NCI-H774 (cell line): ENCODE measurements at places on chromosomes 6 and 20.
A peak's percentile ranks its signal among the peaks of the same experiment; 100 is the strongest.

DNA sequence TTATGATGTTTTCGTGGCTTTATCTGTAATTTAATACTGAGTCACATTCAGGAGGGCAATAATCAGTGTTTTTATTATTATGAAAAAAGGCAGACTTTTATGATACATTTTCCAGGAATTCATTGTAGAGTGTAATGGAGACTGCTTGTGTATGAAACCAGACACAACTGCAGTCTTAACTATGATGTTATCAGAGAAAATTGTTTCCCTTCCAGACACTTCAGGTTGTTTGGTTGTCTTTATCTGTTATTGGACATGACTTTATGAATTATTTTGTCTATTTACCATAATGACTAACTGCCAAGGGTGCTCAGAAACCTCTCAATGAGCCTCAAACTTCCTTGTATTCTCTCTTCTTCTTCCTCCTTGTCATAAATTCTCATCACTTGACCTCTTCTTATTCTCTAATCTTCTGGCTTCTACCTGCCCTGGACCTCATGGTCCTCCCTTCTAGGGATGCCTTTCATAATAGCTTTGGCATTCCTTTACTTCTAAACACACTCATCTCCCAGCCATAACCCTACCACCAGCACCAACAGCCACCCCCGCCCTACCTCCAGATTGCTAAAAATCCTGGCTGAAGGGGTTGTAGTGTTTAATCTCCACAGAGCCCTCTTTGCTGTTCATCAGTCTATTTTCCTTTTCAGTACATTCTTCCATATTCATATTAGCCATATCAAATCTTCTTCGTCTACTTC, 492.5 kb downstream of the CDKAL1 start:
- DNase-seq = no peak

DNA sequence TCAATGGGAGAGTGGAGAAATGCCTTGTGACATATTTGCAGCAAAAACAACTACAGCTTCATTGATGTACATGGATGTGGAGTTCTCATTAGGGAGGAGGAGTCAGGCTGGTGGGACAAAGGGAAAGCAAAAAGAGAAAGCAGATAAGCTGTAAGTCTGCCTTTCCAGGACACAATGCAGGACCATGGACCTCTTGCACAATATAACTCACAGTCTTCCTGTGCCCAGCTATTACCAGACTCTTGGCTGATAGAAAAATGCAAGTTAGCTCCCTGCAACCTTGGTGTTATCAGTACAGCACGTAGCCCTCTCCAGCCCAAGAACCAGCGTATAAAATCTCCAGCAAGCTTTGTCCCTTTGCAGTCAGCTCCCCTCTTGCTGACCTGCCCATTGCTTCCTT, 232.3 kb downstream of the NFATC2 start:
- DNase-seq = no peak

GRCh38 chr6:7749478-7749877, 23.6 kb downstream of the BMP6 start:
- DNase-seq = no peak

- DNase-seq = no peak
These were observed 106.2 kb downstream of the LCA5 start for GRCh38 chr6:79430913-79431536.

- DNase-seq = no peak
These were observed 52.9 kb upstream of the TAF8 start for GRCh38 chr6:41997456-41997855.

GRCh38 chr20:23272176-23273029, 78.2 kb upstream of the NXT1 start:
- no peak for DNase-seq

- no peak for DNase-seq
These were observed 41.8 kb downstream of the DSTN start for GRCh38 chr20:17611540-17612286.

GRCh38 chr20:63061771-63062100, 55.0 kb upstream of the BHLHE23 start:
- DNase-seq = no peak

GRCh38 chr6:152605941-152606340, 31.2 kb downstream of the SYNE1 start:
- no peak for DNase-seq

GRCh38 chr6:148128014-148128730, 214.5 kb upstream of the SASH1 start:
- DNase-seq = no peak

GRCh38 chr6:107612762-107613415, 123.0 kb downstream of the SOBP start:
- DNase-seq = no peak

- DNase-seq = no peak
These were observed 81.4 kb downstream of the SERAC1 start for GRCh38 chr6:158086504-158087223.

GRCh38 chr6:11900662-11901598, 111.2 kb upstream of the HIVEP1 start:
- DNase-seq = no peak

DNA sequence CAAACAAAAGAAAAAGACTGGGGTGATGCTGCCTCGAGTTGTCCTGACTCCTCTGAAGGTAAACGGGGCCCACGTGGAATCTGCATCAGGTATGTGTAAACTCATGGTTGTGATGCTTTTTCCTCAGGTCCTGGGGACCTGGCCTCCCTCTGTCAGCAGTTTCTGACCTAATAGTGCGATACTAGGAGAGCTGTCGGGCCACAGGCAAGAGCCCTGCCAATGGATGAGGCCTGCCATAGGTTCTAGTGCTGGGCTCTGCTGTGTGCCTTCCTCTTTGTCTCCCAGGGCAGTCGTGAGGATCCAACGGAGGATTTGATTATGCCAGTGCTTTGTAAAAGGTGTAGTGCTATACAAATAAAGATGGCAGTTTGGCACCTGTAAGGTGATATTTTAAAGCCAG, 71.2 kb downstream of the ASXL1 start:
- DNase-seq = no peak

DNA sequence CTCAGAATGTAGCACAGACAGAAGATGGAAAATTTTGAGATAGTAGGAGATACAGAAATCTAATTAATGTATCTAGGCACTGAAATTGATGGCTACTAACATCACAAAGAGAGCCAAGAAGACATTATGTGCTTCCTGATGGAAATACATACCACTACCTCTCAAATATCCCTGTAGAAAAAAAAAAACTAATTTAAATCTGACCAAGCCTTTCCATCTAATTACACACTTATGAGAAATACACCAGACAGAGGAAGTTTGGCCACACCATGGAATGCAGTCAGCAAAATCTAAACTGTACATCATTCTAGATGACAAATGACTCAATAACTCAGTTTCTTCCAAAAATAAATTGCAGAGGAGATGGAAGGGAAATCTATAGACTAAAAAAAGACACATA, 18.9 kb downstream of the VPS52 start:
- DNase-seq = no peak

GRCh38 chr20:51579137-51579536, 36.6 kb upstream of the NFATC2 start:
- DNase-seq = no peak

- DNase-seq = peak; percentile 8
These were observed 41.7 kb downstream of the PHF3 start for GRCh38 chr6:63677282-63677681.

- no peak for DNase-seq
These were observed 513.3 kb upstream of the SOX4 start for GRCh38 chr6:21080221-21080620.

GRCh38 chr6:158780246-158780884, 38.8 kb downstream of the EZR start:
- no peak for DNase-seq

DNA sequence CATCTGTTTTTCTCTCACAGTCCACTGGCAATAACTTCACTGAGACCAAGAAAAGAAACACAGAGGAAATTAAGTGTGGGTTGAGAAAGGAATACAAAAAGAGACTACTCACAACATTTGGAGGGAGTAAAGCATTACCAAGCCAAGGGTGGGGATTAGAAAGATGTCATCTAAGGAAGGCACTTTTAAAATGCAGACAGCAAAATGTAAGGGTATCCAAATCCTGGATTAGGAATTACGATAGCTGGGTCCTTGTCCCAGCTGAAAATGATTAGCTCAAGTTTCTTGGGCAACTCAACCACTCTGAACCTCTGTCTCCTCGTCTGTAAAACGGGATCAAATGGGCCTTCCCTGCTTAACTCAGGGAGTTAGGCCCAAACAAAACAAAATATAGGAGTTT, 2.2 kb downstream of the LEMD2 start:
- no peak for DNase-seq

- no peak for DNase-seq
These were observed 60.9 kb downstream of the TFAP2C start for GRCh38 chr20:56689852-56690485.

GRCh38 chr6:158009935-158010585, 28.4 kb downstream of the SYNJ2 start:
- no peak for DNase-seq

DNA sequence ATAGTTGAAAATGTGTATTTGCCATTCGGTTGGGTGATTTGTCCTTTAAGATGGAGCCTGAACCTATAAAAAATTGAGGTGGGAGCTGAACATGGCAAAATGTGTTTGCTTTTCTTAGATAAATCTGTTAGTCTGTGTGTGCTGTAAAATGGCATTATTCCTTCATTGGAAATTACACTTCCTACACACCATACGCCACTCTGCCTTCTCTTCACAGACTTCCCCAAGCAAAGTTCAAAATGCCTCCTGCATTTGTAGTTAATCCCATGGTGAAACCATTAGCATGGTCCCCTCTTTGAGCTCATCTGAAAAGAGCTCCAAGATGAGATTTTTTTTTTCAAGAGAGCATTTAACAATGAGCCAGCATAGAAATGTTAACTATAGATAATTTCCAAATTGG, 567 bp downstream of the ADTRP start:
- DNase-seq = no peak

DNA sequence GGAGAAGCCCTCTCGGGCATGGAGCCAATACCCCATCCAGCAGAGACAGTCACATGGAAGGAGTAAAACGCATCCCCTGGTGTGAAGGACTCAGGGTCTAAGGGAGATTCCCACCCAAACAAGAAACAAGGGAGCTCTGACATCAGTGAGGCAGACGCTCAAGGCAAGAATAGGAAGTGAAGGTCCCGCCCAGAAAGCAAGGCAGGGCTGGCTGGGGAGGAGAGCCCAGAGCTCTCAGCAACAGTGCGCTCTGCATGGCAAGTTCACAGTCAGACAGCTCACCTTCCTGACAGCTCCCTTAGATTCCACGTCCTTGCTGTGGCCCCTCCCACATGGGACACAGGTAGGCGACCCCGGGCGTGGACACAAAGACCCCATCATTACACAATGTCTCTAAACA, 85.6 kb downstream of the TTLL2 start:
- no peak for DNase-seq
